ENCODE measurements at places on chromosomes 12 and 14. TPM values are rescaled to one million over a fixed set of nuclear protein-coding genes. Genes with fewer than 3 reads are reported as not detected.

CLEC2A gene
- not detected for total RNA-seq

DNA sequence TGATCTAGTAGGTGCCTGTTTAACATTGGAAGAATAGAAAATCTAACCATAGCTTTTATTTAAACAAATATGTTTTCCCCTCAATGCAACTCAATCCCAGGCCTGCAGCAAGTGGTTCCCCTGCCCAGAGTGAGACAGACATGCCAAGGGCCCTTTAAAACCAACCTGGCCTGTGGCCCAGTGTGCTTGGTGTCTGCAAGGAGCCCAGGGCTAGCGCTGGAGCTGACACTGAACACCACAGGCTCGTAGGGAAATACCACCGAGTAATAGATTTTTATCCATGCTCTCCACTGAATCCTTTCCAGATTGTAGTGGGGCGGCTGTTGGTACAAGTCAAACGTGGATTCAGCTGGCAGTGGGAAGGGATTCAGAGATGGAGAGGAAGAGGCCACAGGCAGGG, 95.6 kb upstream of the NRXN3 start:
- no peak for DNase-seq

DNA sequence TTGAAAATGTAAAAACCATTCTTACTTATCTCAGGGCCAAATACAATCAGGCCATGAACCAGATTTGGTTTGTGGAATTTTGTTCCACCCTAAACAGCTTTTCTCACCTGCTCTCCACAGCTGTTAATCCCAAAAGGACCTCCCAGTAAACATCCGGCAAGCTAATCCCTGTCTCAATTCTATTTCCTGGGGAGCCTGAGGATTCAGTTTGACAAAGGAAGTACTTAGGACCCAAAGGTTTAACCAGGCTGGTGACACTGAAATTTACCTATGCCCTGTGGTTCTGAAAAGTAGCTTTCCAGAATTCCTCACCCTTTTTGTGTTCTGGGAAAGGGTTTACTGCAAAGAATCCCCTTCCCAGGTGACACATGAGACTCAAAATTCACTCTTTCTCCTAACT, 15.0 kb downstream of the CAPZA3 start:
- DNase-seq, result no peak

- no peak for DNase-seq
Observed at GRCh38 chr12:127270193-127270592, 996.8 kb upstream of the TMEM132C start.

DNA sequence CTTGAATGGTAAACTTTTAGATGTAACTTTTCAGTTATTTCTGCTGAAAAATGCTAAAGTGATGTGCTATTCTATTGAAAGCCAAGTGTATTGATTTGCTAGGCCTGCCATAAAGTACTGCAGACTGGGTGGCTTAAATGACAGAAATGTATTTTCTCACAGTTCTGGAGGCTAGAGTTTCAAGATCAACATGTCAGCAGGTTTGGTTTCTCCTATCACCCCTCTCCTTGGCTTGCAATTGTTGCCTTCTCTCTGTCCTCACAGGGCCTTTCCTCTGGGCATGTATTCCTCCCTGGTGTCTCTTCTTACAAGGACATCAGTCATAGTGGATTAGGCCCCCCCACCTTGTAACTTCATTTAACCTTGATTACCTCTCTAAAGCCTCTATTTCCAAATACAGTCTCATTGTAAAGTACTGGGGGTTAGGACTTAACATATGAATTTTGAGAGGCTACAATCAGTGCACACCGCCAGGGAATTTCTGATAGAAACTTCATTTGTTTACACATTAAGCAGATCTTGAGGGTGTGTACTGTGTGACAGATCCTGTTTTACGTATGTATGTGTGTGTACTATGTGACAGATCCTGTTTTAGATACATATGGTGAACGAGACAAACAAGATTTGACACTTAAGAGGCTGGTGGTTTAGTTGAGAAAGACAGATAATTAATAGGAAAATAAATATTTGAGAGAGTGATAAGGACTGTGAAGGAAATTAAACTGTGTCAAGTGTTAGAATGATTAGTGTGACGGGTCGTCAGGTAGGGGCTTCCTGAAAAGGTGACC, 49.5 kb downstream of the ADIPOR2 start:
- DNase-seq, result no peak

STAB2 gene
- total RNA-seq, result not detected
